Testis (tissue), 5 donors: ENCODE measurements at places on chromosomes 16 and 17. TPM values are rescaled to one million over a fixed set of nuclear protein-coding genes. Genes with fewer than 3 reads are reported as not detected.

The CA5A gene
- total RNA-seq = not detected

The KRT36 gene
- total RNA-seq = 0.24 TPM

- no peak for DNase-seq
Measured at GRCh38 chr17:8862213-8863056, 5.0 kb downstream of the PIK3R6 start.

DNA sequence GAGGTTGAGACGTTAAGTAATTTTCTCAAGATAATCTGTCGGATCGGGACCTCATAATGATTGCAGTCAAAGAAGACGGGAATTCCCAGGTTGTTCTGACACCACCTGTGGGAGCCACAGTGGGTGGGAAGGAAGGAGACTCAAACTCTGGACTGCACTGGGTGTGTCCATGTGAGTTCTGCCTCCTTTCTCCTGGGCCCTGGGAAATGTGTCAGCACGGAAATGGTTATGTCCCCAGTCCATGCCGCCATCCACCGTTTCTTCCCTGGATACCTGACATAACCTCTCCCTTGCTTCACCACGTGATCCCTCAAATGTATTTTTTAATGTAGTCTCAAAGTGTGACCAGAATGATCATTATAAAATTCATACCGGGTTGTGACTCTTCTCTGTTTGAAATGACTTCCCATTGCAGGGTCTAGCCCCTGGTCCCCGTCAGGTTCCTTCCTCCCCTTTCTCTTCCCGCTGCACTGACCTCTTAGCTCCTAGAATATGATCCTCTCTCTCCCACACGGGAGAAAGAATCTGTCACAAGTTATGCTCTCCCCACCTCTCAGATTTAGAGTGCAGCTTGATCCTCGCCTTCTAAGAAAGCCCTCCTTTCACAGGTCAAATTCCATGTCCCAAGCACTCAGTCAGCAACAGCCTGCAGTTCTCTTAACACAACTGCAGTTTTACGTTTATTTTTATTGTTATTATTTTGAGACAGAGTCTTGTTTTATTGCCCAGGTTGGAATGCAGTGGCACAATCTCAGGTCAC, 820.0 kb upstream of the EEF2KMT start:
- no peak for DNase-seq

GRCh38 chr16:56357241-56357764, 68.0 kb downstream of the AMFR start:
- DNase-seq = peak; percentile 13

DNA sequence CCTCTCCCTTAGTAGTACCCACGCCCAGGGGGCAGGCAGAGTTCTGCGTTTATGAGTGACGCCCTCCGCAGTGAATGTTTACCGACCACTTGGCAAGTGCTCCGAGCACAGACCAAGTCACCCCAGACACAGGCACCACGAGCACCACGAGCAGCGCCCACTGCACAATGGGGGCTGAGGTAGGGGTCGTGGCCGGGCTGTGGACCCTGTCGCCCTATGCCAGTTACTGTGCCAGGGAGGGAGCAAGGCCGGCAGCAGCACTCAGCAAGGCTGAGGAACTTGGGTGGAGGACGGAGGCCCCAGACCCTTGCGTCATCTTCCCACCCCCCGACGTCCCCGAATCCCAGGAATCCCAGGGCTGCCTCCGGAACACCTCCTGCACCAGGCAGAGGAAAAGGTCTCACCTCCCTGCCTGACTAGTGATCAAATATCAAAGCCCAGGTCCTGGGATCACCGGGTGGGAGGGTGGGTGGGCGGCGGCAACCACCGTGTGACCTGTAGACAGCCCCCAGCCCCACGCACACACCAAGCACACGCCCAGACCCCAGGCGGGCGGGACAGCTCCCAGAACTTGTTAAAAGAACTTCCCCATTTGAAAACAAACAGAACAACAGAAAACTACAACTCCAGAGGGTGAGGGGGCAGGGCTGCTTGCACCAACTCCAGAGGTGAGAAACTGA, 5.4 kb downstream of the VASN start:
- DNase-seq = no peak

DNA sequence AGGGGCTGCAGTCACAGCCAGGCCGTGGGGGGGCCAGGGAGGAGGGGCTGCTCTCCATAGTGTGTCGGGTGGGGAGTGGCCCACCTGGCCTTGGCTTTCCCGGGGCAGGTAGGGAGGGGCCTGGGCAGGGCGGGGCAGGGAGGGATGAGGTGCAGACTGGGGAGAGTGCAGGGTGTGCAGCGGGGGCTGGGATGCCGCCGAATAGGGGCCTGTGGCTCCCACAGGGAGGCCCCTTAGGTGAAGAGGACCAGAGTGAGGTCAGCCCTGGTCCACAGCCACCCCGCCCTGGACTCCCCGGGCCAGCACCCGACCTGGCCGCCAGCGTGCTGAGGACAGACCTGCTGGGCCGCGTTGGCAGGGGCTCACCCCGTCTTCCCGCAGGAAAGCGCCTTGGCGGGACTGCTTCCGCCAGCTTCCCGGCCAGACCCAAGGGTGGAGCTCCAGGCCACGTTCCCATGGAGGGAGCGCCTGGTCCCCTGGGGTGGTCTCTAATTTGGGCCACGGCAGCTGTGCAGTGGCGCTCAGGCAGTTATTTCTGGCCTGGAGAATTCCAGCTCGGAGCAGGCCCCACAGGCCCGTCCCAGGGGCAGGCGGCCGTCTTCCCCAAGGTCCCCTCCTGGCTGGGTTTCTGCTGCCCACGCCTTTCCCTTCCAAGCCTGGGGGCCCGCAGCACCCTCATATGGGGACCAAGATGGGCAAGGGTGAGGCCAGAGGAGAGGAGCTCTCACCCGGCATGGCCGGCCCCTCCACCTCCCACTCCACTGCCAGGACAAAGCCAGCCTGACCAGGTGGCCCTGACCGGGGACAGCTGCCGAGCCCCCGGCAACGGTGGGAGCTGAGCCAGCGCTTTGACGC, 27.9 kb downstream of the CACNA1H start:
- DNase-seq = peak; percentile 38
